ENCODE measurements at places on chromosomes 7 and 10. TPM values are rescaled to one million over a fixed set of nuclear protein-coding genes. Genes with fewer than 3 reads are reported as not detected.

The SLC35G1 gene
- 6.2 TPM for total RNA-seq

DNA sequence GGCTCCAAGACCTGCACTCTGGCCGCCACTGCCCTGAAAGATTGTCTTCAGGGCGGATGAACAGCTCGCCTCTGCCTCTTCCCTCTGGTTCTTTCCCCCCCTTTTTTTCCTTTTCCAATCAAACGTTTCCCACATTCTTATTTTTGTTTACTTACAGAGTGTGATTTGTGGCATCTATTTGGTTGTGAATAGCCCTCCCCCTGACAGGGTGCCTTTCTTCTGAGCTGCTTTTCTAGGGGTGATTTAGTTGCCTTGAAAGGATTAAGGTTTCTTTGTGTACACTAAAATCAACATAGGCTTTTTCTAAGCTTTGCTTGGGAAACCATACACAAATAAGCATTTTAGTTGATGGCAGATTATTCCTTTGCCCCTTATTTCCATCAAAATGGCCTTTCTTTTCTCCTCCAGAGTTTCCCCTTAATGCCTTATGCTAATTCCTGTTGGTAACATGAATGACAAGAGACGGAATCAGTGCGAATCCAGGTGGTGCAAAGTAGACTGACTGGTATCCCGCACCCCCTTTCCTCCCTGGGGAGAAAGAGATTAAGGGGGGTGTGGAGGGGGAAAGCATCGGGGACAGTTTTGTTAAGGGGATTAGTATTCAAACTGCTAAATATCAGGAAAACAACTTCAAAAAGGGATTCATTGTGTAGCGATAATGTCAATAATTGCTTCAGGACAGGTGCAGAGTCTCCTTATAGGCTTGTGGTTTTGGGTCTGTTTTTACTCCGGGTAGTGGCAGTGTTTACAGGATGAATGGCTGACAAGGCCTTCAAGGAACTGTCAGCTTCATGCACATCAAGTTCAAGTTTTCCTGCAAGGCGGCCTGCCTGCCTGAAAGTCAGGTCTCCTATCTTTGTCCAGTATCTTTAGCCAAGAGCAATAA lies 431.6 kb upstream of the GALNT17 start:
- no peak overlapping the region for H3K27ac ChIP-seq
- peaks cover 2% of the 10 kb centered on the region for H3K36me3 ChIP-seq
- no peaks in the 10 kb centered on the region for H3K27me3 ChIP-seq
- H3K4me1 ChIP-seq, result no peaks in the 10 kb centered on the region

- H3K27me3 ChIP-seq, result no peaks in the 10 kb centered on the region
These were observed 43.2 kb upstream of the LRGUK start for GRCh38 chr7:134083766-134084487.

DNA sequence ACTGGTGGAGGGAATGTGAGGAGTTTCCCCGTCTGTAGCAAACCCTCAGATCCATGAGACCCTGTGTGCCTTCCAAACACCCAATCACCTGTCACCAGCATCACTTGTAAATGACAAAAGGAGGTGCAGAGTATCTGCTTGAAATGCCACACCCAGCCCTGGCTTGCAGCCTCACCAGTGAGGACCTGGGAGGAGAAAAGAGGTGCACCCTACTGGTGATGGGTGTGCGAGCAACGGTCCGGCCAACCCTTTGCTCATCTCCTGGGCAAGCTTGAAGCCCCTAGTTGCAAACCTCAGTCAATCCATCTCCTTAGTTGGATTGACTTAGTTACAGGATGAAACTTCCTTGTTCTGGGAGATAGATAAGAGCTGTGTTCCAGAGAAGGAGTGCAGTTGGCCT lies 62.4 kb upstream of the WAPL start:
- no peaks in the 10 kb centered on the region for H3K4me1 ChIP-seq
- H3K4me3 ChIP-seq, result no peak overlapping the region
- H3K27me3 ChIP-seq, result no peaks in the 10 kb centered on the region
- DNase-seq, result no peak
- no peaks in the 10 kb centered on the region for H3K36me3 ChIP-seq

GRCh38 chr7:27615420-27616185 lies 47.1 kb downstream of the HIBADH start:
- no peaks in the 10 kb centered on the region for H3K4me1 ChIP-seq
- H3K36me3 ChIP-seq, result no peaks in the 10 kb centered on the region
- no peak overlapping the region for H3K4me3 ChIP-seq
- H3K27ac ChIP-seq, result no peak overlapping the region

- no peak overlapping the region for H3K4me3 ChIP-seq
- H3K27me3 ChIP-seq, result no peaks in the 10 kb centered on the region
- no peaks in the 10 kb centered on the region for H3K36me3 ChIP-seq
- no peak for DNase-seq
These were observed 177.3 kb upstream of the ZNF32 start for GRCh38 chr10:43825984-43826383.

GRCh38 chr10:3902809-3903410 lies 117.9 kb upstream of the KLF6 start:
- peaks cover 25% of the 10 kb centered on the region for H3K4me1 ChIP-seq
- no peak overlapping the region for H3K4me3 ChIP-seq
- H3K36me3 ChIP-seq, result no peaks in the 10 kb centered on the region
- H3K27me3 ChIP-seq, result no peaks in the 10 kb centered on the region
- DNase-seq, result no peak

The EGR2 gene
- total RNA-seq, result 28.2 TPM
